ENCODE measurements at places on chromosomes 4 and X.

DNA sequence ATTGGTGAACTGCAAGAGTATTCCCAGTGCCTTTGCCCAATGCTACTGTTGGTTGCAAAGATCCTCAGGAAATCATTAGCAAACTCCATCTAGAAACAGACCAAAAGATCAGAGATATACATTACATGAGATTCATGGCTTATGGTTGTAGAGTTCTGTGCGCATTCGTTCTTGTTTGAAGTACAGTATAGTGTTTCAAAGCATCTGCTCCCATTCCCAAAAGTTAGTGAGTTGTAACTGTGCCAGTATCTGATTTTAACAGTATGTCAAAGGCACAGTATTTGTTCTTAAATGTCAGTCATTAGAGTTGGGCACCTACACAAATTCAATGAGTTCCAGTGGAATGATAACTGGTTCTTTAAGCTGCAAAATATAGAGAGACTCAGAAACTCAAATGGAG is 314.7 kb upstream of the ATOH1 start:
- DNase-seq = no peak

DNA sequence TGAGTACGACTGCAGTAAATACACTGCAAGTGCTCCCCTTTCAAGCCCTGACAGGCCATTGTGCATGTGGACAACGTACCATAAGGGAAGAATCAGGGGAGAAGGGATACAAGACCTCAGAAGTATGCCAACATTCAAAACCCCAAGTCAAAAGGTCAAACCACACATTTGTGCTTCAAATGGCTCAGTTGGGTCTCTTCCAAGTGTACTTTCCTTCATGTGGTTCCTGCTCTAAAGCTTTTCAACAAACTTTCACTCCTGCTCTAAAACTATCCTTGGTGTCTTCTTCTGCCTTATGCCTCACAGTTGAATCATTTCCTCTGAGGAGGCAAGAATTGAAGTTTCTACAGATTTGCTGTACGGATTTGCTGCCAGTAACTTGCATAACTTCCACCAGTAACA is 305.7 kb upstream of the SLIT2 start:
- DNase-seq = peak; percentile 99

DNA sequence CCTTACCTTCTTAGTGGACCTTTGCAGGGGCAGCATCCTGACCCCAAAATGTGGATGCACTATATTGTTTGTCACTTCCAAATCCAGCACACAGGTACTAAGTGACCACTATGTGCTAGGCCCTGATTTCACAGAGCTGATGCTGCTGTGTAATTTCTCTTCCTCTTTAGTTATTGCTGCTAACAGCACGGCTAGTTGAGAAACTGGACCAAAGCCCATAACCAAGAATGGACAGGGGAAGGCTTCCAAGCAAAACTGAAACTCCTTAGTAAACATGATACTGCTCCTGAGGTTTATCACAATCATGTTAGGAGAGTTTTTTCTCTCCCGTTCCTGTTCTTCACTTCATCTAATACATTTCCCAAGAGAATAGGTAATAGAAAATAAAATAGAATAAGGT is 172.9 kb upstream of the TTC29 start:
- no peak for DNase-seq

- DNase-seq = no peak
Measured at GRCh38 chrX:131081772-131082740, 23.9 kb downstream of the ARHGAP36 start.

DNA sequence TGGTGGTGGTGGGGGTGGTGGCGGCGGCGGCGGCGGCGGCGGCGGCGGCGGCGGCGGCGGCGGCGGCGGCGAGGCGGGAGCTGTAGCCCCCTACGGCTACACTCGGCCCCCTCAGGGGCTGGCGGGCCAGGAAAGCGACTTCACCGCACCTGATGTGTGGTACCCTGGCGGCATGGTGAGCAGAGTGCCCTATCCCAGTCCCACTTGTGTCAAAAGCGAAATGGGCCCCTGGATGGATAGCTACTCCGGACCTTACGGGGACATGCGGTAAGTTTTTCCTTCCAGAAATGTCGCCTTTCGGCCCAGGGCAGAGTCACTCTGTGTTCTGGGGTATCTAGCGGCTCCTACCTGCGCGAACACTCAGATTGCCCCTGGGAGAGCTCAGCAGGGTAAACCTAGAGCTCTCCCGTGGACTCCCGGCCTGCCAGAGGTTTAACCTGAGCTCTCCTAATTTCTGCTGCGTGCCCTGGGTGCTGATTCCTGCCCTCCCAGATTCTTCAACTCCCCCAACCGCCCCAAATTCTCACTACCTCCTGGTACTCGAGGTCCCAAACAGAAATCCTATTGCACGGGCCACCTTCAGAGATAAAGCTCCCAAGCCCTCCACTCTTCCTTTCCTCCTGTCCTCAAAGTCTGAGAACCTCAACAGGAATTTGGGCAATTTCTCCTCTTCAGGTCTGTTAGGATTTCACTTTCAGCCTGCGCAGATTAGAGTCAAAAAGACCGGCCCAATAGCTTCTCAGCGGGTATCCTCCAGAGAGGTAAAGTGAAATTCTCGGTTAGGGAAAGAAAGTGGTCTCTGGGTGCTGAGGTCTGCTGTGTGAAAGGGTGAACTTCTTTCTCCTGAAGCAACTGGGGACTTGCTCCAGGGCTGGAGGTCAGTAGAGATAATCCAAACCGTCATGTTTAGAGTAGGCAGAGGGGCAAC is 2.9 kb downstream of the AR start:
- DNase-seq = no peak

DNA sequence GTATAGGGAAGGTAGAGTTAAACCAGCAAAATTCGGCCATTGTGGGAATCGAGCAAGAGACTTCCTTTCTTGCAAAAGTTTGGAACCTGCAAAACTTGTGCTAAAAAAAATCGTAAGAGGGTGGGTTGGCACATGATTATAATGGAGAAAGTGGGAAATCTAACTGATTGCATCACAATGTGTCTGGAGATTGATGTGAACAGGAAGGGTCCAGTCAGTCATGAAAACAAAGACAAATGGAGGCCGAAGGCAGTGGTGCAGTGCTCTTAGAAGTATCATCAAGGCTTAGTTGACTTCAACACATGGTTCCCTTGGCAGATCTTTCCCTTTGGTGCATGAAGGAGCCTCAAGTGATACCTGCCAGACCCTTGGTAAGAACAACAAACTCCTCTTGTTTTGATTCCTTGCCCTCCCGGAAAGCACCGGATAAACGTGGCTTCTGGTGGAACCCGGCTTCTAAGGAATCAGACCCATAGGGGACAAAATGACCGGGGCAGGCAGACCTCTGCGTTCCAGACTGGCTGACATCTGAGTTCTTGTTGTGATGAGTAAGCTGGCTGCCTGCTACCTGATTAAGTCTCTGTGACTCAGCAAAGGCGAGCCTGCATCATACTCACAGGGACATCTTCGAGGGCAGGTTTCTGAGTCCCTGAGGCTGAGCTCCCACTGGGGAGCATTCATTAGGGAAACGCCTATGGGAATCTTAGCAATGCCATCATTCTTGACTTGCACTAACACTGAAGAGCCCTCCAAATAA is 87.7 kb upstream of the MAP3K15 start:
- DNase-seq = peak; percentile 74

- peak; percentile 86 for DNase-seq
Measured at GRCh38 chr4:55395529-55396307, at the start of gene TMEM165. TMEM165 (plus strand) TSS chr4:55395957; CDS start chr4:55396190, 233 bp downstream.

- no peak for DNase-seq
Measured at GRCh38 chrX:54825716-54826438, 18.3 kb downstream of the MAGED2 start.

DNA sequence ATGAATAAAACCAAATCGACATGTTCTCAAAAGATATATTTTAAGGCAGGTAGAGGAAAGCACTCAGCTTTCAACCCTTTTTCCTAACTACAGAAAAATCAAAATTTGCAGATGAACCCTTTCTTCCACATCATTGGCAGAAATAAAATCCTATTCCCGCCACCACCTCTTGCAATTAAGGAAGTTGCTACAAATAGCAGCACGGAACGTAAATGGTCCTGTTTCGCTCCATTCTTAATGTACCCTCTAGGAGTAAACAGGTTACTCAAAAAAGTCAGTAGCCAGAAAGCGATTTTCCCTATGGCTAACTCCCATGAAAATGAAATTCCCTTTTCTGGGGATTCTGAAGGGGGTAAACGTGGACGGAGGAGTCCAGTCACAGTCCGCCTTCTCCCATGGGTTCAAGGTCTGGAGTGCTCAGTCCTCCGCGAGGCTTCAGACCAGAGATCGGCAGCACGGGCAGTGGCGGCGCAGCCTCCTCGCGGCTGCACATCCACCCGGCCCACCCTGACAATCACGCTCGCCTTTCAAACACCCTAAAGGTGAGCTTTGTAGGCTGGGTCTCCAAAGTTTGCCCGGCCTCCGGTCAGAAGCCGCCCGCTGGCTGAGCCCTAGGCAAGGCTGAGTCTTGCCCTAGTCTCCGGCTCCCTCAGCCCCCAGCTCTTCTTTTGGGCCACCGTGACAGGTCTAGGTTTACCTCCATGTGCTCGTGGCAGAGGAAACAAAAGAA is 1.8 kb downstream of the ATP11C start:
- peak; percentile 29 for DNase-seq

GRCh38 chr4:6898763-6899162 is 10.9 kb upstream of the TBC1D14 start:
- no peak for DNase-seq

- DNase-seq = no peak
Measured at GRCh38 chr4:37816006-37816405, 10.5 kb upstream of the PGM2 start.

DNA sequence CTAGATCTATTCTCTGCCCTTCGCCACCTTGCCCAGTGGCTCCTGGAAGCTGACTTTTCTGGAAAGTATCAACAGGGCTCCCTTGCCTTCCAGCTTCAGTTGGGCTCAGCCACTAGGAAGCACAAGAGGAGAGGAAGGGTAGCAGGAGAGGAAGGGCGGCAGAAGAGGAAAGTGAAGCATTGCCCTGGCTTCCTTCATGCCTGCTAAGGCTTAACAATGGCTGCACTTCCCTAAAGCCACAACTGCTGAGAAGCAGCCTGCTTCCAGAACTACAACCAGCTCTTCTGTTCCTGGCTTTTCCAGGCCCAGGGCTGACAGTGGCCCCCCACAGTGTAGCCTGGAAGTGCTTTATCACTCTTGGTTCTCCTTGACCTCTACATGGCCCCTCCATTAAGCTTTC is 29.1 kb upstream of the PGM2 start:
- no peak for DNase-seq

- DNase-seq = peak; percentile 23
Measured at GRCh38 chrX:131812847-131813825, 210.0 kb upstream of the STK26 start.

DNA sequence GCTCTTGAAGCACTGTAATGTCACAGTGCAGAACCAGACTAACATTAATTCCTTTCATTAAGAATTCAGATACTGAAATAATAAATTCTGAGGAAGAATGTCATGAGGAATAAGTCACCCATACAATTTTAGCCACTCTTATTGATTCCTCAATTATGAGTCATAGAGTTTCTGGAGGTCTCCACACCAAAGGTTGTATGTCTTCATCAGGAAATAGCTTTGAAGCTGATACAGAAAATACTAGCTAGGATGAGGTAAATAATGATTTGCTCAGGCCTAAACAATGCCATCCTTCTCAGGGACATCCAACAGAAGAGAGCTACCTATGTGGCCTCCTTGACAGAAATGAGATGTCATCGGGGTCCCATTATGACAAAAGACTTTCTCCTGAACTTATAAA is 238.8 kb downstream of the OR13H1 start:
- no peak for DNase-seq

GRCh38 chr4:176475067-176475466 is 155.3 kb downstream of the SPCS3 start:
- DNase-seq = no peak

DNA sequence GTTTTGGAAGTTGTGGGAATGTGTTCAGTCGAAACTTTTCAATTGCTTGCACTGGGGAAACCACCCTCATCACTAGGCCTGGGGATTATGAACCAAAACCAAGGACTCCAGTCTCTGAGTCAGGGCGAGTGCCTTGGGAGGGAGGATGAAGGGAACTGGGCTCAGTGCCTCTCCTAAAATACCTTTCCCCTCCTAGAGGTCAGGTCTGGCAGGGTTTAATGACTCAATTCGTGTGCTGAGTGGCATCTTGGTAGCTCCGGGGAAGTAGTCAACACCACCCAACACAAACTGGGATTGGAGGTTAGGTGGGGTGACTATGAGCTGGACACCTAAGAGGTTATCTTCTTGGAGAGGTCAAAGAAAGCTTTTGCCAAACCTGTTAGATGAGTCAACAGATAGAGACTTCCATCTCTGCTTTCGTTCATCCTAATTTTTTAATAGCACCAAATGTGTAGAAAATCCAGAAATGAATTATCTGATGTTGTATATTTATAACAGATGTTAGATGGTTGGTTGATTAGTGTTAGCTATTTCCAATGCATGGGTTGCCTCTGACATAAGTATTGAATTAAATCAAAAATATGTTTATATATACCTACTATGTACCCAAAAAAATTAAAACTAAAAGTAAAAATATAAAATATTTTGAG is 202.8 kb downstream of the SHROOM3 start:
- DNase-seq = peak; percentile 50

DNA sequence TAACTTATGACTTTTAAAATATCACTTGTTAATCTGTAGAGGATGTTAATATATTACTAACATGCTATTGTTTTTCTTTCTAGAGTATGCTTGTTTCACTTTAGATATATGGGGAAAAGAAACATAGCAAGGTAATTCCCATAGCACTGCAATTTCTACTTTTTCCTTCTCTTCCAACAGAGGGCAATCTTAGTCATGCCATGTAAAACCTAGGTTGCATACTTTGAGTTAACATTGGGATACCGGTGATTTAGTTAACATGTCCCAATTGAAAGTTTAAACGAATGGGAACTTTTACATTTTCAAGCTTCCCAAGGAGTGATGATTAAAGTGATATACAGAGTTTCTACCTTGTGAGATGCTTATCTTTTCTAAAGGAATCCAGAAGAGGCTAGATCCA is 89.4 kb upstream of the IL13RA1 start:
- peak; percentile 2 for DNase-seq

GRCh38 chr4:31548021-31548420 is 827.9 kb downstream of the PCDH7 start:
- DNase-seq = no peak

GRCh38 chr4:86529436-86529835 is 64.7 kb upstream of the PTPN13 start:
- DNase-seq = no peak

DNA sequence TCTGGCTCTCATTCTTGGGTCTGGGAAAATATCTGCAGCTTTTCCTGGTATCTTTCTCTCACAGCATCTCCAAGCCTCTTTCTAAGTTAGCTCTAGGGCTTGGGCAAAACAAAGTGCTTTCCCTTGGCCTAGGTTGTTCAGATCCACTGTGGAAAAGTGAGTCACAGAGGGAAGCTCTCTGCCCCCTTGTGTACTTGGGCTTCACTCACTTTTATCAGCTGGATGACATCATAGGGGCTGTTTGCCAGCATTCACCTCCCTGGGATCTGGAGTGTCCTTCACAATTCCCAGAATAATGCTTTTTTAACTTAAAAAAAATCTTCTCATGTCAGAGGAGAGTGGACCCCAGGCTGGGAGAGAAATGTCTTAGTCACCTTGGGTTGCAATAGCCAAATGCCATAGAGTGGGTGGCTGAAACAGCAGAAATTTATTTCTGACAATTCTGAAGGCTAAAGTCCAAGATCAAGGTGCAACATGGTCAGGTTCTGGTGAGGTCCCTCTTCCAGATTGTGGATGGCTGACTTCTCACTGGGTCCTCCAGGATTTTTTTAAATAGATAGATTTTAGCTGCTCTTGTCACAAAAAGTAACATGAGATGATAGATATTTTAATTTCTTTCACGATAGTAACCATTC is 247.8 kb downstream of the SH2D1A start:
- DNase-seq = no peak
